ENCODE measurements at places on chromosomes 3 and 15.

DNA sequence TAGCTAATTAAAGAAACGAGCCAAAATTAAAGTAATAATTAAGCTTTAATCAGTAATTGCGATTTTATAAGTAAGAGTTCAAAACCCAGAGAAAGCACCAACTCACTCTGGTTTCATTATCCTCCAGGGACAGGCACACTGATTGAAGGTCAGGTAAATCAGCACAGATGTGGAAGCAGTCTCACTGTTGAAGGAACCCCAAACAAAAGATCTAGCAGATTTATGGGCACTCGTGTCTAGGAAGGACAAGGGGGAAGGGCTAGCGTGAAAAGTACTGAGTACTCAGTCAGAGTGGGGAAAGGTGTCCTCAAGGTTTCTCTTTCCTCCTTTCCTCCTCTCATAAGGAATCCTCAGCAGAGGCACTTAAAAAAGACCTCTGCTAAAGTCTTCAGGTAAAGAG lies 320.1 kb downstream of the PYDC2 start:
- DNase-seq, result no peak

DNA sequence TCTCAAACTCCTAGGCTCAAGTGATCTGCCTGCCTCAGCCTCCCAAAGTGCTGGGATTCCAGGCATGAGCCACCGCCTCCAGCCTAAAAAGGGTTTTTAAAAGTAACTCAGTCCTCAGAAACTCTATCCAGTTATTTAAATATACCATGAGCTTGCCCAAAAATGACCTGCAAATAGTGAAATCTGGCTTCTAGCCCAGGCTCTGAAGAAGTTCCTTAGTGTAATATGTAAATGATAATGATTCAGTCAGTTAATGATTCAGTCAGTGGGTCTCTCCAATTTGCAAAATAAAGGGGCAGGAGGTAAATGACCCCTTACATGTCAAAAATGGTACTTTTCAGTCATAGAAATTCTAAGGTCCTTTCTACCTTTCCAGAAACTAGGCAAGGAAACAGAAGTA lies 28.8 kb downstream of the LRRC2 start:
- DNase-seq, result no peak

- peak; percentile 29 for DNase-seq
Observed at GRCh38 chr15:26051761-26052675, 188.9 kb upstream of the ATP10A start.

DNA sequence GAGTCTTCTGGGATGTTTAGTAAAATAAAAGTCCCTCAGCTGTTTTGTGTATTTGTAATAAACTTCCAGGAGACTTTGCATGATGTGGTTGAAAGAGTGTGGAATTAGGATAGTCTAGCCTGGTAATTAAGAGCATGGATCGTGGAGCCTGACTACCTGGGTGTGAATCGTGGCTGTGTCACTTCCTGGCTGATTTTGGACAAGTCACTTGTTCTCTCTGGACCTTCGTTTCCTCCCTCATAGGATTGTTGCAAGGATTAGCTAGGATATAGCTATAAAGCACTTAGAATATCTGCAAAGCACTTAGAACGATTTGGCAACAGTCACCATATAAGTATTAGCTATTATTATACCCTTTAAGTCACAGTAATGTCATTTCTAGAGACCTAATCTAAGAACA lies 40.2 kb downstream of the SLMAP start:
- DNase-seq, result no peak
